ENCODE measurements at places on chromosomes 3 and 15.

GRCh38 chr3:16064642-16065414, 109.7 kb upstream of the GALNT15 start:
- DNase-seq, result no peak

- no peak for DNase-seq
Measured at GRCh38 chr3:73529308-73530021, 95.3 kb downstream of the PDZRN3 start.

DNA sequence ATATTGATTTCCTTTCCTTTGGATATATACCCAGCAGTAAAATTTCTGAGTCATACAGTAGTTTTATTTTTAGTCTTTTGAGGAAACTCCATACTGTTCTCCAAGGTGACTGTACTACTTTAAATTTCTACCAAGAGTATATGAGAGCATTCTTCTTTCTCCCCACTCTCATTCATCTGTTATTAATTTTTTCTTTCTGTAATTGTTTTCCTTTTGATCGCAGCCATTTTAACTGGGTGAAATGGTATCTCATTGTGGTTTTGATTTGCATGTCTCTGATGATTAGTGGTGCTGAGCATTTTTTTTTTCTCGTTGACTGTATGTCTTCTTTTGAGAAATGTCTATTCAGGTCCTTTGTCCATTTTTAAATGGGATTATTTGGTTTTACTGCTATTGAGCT, 18.3 kb upstream of the VGLL3 start:
- no peak for DNase-seq

DNA sequence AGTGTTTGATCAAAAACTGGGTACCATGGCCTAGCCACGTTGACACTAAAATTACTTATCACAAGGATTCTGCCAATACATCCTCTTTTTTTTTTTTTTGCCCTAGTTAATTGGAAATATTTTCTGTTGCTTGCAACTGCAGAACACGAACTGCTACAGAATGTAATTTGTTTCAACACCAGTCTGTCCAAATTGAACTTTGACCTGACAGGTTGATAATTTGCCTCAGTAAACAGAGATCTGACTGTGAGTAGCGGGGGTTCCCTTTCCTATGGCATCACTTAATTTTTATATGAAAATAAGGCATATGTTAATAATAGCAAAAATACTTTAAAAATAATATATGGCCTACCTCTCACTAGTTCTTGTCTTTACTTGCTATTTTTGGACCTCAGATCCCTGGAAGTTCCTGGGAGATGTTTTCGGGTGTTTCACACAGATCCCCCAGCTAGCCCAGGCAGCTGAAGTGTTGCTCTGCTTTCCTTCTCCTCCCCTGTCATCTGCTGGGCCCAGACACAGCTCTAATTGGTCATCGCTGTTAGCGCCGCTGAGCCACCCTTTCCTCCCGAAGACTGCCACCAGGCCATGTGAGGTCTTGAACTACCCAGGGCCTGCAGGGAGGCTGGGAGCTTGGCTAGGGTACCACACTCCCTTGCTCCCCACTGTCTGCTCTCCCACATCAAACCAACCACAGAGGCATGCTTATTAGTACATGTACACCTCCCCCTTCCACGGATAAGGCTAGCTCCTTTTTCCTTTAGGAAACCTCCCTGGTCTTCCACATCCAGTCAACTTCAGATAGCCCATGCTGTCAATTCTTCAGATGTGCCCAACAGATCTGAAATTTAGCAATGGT, 89.8 kb upstream of the RNF7 start:
- no peak for DNase-seq

DNA sequence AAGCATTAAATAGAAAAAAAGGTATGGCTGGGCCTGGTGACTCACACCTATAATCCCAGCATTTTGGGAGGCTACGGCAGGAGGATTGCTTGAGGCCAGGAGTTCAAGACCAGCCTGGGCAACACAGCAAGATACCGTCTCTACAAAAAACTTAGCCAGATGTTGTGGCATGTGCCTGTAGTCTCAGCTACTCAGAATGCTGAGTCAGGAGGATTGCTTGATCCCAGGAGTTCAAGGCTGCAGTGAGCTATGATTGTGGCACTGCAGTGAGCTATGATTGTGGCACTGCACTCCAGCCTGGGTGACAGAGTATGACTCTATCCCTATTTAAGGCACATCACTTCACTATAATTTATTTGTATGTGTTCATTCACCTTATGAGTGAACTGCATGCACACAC, 54.3 kb downstream of the SLC4A7 start:
- DNase-seq, result no peak

All from kidney capillary endothelial cell (primary cell).